Daoy (cell line): ENCODE measurements at places on chromosomes 16 and 17. TPM values are rescaled to one million over a fixed set of nuclear protein-coding genes. Genes with fewer than 3 reads are reported as not detected.

The PFN1 gene
- 1,218 and 1,358 TPM in 2 replicates for total RNA-seq

The OMG gene
- total RNA-seq, result not detected in 2 replicates

The ZNF778 gene
- 3.4 TPM in 2 replicates for total RNA-seq

The LRRC37A gene
- 0.11 and 0.86 TPM in 2 replicates for total RNA-seq

The CNGB1 gene
- total RNA-seq, result under 0.01 TPM in 1 of 2 replicates, not detected in the other

The MMD gene
- 18.7 and 23.4 TPM in 2 replicates for total RNA-seq

GRCh38 chr17:56652628-56653027 lies 59.1 kb downstream of the NOG start:
- DNase-seq, result no peak

- DNase-seq, result no peak
These were observed 18.9 kb downstream of the TMEM94 start for GRCh38 chr17:75475144-75475835.

- DNase-seq, result no peak
These were observed 6.3 kb downstream of the SLFN12L start for GRCh38 chr17:35531160-35531559.

DNA sequence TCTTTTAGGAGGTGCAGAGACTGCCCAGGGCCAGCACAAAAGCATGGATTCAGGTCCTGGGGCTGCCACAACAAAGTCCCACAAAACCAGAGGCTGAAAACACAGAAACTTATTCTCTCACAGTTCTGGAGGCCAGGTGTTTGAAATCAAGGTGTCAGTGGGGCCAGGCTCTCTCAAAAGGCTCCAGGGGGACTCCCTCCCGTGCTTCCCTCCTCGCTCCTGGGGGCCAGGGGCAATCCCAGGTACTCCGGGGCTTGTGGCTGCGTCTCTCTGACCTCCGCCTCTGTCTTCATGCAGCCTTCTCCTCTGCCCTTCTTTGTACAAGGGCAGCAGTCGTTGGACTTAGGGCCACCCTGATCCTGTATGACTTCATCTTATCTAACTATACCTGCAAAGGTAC lies 8.3 kb upstream of the RBFOX3 start:
- DNase-seq, result no peak

GRCh38 chr16:4615384-4616046 lies 827 bp upstream of the UBALD1 start:
- no peak for DNase-seq

DNA sequence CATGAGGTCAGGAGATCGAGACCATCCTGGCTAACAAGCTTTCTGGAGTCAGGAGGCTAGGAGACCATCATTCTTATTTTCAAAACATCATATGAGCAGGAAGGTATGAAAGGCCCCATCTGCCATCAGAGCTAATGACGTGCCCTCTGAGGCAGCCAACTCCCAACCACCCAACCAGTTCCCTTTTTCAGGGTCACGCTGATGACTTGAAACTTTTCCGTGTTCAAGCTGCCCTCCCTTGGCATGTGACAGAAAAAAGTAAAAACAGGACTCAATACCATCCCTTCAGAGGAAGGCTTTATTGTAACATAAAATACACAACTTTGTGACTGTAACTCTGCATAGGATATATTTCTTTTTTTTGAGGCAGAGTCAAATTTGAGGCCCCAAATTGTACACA lies 4.6 kb upstream of the GHDC start:
- DNase-seq, result no peak

DNA sequence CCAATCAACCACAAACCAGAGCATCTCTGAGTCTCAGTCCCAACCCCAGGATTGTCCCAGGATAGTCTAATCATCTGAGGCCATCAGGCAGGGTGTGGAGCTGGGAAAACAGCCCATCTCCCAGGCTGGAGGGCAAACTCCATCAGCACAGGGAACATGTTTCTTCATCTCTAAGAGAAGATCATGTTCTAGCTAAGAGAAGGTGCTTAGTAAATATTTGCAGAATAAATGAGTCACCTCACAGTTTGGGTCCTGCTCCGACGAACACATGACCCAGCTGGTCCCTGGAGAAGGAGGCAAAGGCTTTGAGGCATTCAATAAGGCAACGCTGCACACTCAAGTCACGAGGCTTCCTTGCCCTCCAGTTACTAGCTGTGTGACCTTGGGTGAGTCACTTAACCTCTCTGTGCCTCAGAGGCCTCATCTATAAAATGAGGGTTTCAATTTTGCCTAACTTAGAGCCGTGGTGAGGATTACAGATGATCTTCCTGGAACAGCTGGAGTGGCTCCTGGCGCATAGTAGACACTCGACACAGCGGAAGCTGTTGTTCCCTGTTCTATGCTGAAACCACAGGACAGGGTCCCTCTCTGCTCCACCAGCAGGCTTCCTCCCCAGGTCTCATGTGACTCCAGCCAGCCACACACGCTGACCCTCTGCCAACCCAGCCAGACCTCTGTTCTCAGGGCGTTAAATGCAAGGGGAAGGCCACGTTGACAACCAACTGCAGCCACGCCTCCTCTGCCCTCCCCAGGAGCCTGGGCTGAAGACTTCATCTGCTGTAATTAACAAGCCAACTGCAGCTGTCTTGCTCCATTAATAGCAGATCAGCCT lies 10.3 kb upstream of the RPL38 start:
- peak; percentile 49 for DNase-seq

DNA sequence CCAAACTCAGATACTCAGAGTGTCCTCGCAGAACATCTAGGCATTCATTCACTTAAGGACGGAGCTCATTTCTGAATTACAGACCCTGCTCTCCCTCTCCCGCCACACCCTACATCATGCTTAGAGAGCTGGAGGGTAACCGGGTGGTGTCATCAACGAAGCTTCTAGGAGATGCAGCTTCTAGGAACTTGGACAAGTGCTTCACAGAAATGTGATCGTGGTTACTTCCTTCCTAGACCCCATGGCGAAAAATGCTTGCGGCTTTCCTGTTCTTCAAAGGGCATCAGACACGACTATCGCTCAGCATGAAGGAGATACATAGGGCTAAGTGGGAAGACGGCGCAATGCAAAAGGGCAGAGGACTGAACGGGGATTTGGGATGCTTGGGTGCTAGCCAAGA lies 126.8 kb downstream of the ZFHX3 start:
- no peak for DNase-seq

GRCh38 chr16:75565640-75566039 lies 539 bp upstream of the GABARAPL2 start:
- no peak for DNase-seq

DNA sequence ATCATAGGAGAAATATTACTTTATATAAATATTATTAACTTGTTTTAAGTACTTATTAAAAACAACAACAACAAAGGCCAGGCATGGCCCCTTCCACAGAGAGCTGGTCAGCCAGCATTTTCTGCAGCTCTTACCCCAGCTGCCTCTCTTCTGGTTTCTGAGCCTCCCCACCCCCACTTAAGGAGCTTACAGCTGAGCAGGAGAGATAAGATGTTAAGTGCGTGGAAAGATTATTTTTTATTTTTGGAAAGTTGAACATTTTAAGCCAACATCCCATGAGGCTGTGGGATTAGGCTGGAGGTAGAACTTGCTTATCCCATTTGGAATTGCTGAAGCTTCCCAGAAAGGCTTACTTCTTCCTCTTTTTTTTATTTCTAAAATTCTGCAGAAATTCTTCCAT lies 401.2 kb downstream of the SEC14L1 start:
- no peak for DNase-seq

GRCh38 chr17:68470961-68471360 lies 13.7 kb upstream of the WIPI1 start:
- no peak for DNase-seq

DNA sequence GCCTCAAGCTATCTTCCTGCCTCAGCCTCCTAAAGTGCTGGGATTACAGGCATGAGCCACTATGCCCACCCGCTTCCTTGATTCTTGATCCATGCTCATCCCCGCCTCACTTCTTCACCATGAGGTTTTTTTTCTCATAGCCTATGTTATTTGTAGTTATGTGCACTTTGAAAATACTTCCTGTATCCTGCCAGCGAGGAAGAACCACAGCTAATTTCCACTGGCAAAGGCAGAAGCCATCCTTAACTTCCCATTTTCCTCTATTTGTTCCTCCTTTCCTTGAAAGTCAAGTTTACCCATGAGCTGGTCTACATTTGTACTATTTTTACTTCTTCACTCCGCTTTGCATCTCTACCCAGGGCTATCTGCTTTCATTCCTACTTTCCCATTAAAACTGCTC lies 189.7 kb upstream of the ZFHX3 start:
- no peak for DNase-seq

- no peak for DNase-seq
These were observed 383.8 kb upstream of the PSMD7 start for GRCh38 chr16:73912850-73913249.

DNA sequence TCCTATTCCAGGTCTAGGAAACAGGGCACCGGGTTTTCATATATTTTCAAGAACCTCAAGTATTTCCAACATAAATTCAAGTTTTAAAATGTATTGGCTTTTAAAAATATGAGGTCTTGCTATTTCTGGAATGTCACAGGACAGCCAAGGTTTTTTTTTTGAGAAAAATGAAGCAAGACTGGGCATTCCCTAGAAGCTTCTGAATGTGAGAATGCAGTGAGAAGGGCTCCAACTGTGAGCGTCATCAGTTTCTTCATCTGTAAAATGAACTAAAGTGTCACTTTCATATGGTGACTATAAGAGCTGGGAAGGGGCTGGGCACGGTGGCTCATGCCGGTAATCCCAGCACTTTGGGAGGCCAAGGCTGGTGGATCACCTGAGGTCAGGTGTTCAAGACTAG lies 455.8 kb upstream of the MAF start:
- DNase-seq, result no peak

DNA sequence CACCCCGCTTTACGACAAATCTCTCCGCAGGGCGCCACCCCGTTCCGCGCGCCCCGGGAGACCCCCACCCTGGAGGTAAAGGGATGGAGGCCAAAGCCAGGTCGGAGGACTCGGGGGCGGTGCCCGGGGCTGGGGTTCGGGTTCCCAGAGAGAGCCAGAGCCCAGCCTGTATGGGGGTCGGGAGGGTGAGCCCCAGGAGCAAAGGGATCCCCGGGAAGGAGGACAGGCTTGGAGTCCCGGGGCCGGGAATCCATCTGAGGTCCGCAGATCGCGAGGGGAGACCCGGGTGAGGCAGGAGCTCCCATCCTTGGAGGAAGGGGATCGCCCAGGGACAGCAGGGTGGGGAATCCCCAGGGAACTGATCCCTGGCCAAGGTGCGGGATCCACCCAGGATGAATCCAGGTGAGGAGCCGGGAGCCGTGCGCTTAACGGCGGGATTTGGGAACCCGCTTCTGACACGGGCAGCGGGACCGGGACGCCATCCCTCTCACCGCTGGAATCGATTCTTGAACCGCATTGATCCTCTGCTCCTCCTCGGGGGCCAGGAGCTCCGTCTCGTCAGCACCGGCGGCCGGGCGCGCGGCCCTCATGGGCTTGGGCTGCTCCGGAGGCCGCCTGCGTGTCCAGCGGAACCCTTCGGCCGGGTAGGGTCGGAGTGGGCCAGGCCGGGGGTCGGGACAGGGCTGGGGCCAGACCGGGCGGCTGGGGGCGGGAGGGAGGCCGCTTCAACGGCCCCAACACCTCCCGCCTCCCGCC lies at the start of gene MMD:
TSS of gene MMD (minus strand) at position 657 of the 756 bp plus-strand sequence. CDS start at position 517, 140 bp downstream.
- DNase-seq, result peak; percentile 7

DNA sequence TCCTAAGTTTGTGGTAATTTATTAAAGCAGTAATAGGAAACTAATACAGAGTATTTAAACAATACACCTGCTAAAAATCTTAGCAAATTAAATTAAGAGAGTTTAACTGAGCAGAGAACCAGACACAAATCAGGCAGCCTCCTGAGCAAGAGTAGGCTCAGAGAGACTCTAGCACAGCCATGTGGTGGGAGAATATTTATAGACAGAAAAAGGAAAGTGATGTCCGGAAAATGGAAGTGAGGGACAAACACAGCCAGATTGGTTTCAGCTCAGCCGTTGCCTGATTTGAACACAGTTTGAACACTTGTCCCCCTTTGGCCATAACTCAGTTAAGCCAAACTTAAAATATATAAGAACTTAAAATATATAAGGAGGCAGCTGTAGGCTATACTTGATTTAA lies 192.6 kb upstream of the PSMD7 start:
- no peak for DNase-seq
